ENCODE measurements at places on chromosomes 12 and 14. TPM values are rescaled to one million over a fixed set of nuclear protein-coding genes. Genes with fewer than 3 reads are reported as not detected.

Gene TSHR
- total RNA-seq: not detected

Gene BICDL1
- 18.2 TPM for total RNA-seq

Gene ACVRL1
- 2.5 TPM for total RNA-seq

Gene NUDT4
- 41.2 TPM for total RNA-seq

DNA sequence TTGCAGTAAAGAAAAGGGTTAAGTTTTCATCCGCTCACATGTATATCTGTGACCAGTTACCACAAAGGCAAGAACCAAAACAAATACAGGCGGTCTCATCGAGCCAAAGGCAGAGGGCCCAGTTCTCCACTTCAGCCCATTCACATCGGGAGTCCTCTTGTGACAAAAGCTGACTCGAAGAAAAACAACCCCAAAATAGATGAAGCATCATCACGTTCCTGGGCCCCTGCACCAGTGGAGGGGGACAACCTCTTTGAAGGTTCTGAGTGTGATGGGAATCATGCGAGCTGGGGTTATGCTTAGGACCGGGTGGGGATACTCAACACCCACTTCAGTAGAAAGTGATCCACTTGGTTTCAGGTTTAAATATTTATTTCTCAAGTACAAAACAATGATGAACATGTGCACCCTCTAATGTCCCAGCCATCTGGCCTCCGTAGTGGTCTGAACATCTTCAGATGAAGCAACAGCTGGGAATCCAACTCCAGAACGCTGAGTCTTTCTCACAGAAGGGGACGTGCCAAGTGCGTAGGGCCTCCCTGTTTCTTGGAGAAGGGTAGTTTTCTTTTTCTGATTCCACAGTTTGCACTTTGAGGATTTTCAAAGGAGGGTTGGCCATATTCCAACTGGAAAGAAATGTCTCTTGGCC, 8.4 kb downstream of the GSC start:
- no peak for DNase-seq

DNA sequence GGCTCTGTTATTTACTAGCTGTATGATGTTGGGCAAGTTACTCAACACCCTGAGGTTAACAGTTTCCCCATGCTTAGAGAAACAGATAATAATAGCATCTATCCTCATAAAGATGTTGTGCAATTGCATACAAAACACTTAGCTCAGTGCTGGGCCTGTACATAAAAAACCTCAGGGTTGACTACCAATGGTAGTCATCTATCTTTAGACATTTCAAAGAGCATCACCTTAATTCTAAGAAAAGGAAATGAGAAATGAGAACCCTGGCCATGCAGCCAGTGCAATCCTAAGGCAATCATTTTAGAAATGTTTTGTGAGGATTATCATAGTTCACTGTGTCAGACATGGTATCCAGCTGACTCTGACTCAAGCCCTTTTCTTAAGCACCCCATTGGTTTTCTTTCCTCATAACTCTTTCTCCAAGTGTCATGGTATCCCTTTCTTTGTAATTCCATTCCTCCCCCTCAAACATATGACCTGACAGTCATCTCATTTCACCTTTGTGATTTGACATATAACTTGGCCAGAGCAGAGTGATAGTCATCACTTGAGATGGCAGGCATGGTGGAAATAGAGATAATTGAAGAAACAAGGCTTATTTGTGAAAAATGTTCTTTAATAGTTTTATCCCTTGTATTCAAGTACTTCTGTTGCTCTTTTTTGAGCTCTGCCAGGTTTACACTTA, 29.5 kb upstream of the OSBPL8 start:
- no peak for DNase-seq

- no peak for DNase-seq
Observed at GRCh38 chr12:58086930-58087329, 145.6 kb downstream of the ATP23 start.

DNA sequence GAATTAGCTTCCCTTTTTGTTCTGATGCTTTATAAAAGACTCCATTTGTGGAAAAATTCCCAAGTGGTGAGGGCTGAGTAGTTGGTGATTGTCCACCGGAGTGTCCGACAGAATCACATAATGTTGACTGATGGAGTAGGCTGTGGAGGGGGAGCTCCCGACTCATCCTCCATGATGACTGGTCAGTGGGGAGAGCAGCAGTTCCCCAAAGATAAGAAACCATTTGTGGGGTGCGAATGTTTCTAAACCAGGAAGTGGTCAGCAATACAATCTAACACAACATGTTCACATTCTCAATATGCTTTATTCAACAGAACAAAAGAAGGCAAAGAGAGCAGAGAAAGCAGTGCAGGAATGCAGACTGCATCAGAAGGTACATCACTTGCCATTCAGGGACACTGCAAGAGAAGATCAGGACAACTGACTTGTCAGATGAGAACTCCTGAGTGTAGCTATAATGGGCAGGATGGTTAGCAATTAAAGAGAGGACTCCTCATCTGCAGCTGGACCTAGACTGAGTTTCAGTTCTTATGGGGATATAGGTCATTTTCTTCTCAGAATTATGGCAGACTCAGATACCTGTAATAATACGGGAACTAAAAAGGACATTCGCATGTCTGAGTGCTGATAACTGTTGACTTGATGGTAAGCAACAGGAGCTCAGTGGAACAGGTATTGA, 5.4 kb downstream of the KRT6B start:
- DNase-seq: no peak

DNA sequence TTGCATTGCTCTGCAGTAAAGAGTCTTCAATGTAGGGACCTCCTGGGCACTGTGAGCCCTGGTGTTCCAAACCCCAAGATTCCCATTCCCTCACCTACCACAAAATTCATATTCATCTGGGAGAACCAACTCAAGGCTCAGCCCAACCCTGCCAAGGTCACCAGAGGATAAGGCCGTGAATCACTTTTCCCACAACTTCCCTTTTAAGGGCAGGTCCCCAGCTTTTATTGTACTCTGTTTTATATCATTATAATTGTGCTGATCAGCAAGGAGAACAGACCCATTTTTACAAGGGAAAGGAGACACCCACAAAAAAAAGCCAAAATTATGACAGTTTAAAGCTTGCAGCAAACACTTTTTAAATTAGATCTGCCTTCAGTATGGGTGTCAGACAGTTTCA, 363.0 kb upstream of the FKBP4 start:
- DNase-seq: no peak

DNA sequence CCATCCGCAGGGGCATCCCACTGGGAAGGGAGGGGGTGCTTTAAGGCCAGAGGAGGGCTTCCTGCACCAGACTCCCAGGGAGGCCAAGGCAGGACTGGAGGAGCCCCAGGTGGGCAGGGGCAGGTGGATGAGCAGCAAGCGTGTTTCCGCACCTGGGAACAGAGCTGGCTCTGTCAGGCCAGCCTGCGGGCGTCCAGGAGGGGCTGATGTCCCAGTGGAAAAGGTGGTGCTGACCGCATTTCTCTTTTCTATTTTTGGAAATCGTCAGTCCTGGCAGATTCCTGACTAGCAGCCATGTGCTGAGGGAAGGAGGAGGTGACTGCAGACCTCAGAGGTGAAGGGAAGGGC, 27.2 kb downstream of the CHGA start:
- DNase-seq: no peak

GRCh38 chr12:66538970-66539369, 139.9 kb downstream of the GRIP1 start:
- no peak for DNase-seq

GRCh38 chr12:49767333-49767732, 26.0 kb downstream of the TMBIM6 start:
- DNase-seq: no peak

GRCh38 chr12:41438854-41439541, 250.9 kb downstream of the PDZRN4 start:
- DNase-seq: no peak

DNA sequence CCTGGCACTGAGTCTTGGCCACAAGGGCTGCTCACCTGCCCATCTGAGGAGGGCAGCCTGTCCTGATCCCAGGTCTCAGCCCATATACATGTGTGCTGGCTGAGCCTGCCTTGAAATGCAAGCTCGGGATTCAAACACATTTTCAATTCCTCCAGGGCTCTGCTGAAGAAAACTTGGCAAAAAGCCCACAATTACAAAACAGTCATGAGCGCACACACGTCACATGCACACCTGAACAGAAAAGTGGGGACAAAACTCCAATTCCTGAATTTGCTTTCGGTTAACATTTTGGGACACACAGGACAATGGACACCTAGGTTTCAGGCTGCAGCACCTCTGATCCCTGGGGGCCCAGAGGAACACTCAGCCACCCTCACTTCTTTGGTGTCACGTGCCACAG, 113.9 kb downstream of the RBM19 start:
- DNase-seq: no peak

DNA sequence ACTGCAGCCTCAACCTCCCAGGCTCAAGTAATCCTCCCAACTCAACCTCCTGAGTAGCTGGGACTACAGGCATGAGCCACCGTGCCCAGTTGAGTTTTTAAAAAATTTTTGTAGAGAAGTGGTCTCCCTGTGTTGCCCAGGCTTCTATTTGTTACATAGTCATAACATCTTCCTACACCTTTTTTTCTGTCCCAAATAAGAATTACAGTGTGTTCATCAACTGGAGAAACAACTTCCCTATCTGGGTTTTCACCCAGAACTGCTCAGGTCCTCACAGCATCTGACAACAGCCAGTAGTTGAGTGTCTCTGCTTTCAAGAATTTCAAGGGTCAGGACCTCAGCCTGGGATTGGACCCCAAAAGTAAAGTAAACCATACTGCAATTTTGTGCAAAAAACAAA, 235.2 kb upstream of the AMIGO2 start:
- DNase-seq: no peak

- peak; percentile 16 for DNase-seq
Observed at GRCh38 chr12:46585854-46586621, 213.5 kb upstream of the SLC38A2 start.

GRCh38 chr14:69398818-69399210, 322 bp downstream of the SLC39A9 start:
- DNase-seq: no peak

- DNase-seq: no peak
Observed at GRCh38 chr12:75813072-75813471, 218.5 kb downstream of the PHLDA1 start.

GRCh38 chr12:53803194-53803593, 51.4 kb upstream of the CISTR start:
- DNase-seq: no peak

DNA sequence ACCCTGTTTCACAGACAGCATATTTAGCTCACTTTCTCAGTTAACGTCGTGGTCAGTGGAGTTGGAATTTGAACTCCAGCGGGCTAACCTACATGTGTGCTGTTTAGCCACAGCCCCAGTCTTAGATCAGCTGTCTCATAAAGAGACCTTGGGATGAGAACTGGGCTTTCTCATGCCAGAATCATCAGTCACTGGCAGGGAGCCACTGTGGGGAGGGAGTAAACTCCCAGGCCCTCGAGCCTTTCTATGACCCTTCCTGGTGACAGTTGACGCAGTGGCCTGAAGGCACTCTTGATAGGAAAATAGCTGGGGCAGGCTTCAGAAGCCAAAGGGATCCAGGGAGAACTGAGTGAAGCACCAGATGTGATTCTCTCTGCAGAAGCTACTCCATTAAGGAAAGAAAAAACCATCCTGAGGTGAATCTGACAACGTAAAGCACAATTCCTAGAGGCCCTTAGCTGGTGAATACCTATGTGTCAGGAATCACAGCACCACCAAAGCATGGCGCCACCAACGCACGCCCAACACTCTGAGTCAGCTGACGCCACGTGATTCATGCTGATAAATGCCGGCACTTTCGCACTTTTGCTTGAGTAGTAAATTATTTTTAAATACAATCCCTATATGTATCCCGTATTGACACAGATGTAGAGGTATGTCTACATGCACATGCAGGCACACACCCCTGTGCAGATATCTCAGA, 279.6 kb upstream of the TMEM132C start:
- no peak for DNase-seq

DNA sequence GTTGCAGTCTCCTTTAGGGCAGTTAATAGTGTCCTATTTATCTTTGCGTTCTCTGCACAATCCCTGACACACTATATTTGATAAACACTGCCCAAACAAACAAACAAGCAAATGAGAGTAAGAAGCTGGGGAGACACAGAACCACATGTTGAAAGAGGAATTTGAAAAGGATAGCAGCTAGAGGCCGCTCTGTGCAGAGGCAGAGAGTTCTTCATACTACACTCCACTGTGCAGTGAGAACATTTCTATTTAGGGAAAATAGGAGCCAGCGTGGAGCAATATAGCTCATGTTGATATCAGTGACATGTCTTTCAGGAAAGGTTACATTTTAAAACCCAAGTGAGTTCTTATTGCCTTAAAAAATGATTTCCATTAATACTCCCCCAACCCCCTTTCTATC, 140.3 kb upstream of the SEL1L start:
- DNase-seq: no peak

DNA sequence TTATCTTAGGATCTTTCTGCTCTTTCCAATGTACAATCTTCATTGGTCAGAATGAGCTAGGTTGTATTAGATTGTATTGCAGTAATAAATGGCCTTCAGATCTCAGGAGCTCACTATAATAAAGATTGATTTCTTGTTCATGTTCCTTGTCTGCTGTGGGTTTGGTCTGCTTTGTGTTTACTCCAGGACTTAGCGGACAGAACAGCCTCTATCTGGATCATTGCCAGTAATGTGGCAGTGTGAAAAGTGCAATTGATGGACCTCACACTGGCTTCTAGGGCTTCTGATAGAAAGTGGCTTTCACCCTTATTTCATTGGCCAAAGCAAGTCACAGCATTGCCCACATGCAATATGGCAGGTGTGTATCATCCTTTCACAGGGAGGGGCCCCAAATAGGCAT, 81.2 kb downstream of the BTG1 start:
- DNase-seq: no peak

DNA sequence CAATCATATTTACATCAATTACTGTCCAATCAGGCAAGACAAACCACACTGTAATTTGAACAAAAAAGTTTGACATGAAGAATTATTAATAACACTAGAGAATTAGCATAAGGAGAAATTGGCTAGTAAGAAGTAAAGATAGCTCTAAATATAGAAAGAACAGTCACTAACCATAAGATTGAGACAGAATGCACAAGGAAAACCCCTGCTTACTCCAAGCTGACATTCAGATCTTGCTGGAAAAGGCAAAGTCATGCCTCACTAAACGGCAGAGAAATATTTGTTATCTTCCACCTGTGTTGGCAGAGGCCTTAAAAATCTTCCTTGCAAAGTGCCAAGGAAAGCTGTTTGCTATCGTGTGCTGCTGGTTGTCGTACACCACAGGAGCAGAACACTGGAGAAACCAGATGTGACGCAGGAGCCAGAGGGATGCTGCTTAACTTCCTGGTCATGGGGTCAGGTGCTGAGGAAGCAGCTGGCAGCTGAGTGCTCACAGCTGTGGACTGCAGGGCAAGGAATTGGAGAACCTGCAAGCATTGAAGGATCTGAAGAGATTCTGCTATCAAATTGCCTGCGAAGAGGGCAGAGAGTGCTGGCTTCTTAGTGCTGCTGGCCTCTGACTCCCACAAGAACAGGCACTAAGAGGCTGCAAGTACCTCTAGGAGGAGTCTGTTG, 1323.3 kb downstream of the LRFN5 start:
- DNase-seq: no peak

DNA sequence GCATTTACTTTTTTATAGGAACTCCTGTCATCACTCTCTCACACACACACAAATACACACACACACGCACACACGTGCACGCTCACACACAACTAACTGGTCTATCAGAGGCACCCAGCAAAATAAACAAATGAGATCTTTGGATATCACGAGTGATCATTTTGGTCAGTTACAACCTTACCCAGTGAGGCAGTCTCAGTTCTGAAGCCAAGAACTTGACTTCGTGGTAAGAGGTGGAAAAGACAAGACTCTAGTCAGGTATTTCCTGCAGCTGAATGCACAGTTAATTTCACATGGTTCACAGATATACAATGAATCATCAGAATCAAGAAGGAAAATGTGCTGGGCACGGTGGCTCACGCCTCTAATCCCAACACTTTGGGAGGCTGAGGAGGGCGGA, 39.4 kb downstream of the ATF7 start:
- no peak for DNase-seq

- no peak for DNase-seq
Observed at GRCh38 chr14:95725685-95726336, 11.9 kb upstream of the TCL1A start.
